Stimulated activated CD8-positive, alpha-beta memory T cell treated with anti-CD3 and anti-CD28 coated beads, Interleukin-7, amount 100 ng/mL, for 1 hour (primary cell): ENCODE measurements at places on chromosomes 13 and 19.

GRCh38 chr13:110713981-110714796, 689 bp downstream of the ING1 start:
- DNase-seq = no peak

DNA sequence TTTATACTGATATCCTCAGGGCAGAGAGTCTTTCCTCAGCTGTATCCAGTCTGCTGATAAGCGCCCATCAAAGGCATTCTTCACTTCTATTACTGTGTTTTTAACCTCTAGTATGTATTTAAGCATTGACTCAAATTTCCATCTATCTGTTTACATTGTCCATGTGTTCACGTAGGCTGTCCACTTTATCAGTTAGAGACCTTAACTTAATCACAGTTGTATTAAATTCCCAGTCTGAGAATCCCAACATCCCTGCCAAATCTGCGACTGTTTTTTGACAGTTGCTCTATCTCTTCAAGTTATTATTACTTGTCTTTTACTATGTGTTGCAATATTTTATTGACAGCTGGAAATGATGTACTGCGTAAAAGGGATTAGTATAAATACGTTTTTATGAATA, 1613.7 kb upstream of the MIR17HG start:
- DNase-seq = no peak

DNA sequence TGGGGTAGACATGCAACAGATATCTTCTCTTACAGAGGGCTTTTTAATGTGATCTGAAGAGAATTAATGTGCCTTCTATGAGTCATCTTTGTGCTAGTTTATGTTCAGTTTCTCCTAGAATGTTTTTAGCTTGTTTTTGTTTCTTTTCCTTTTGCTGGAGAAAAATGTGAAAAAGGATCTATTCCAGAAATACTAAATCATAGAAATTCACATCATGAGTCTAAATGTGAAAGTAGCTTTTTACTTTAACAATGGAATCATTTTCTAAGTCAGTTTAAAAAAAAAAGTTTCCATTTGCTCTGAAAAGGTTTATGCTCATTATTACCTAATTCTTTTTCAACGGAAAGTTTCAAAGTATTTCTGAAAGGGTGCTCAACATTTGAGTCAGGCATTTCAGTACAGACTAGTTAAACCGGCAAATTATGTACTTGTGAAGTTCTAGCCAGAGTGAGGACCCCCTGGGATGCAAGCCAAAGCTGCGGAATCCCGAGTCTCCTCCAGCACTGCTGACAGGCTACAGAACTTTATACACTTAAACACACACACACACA, 72.9 kb downstream of the SPATA13 start:
- DNase-seq = no peak

DNA sequence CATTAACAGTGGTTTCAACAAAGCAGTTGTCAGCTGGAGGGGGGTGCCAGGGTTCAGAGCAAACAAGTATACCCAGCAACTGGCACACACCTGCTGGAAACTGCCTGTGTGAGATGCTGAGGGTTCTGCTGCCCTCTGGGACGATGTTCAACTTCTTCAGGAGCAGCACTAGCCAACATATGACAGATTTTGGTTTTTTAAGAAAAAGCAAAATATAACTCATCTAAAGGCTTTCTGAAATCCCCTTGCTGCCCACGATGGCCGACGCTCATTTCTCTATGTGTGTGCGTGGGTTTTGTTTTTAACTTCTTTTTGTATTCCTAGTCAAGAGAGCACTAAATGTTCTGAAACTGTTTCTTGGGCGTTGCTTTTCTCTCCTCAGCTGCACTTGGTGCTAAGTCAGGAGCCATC, 79.9 kb downstream of the MRPL57 start:
- DNase-seq = no peak

DNA sequence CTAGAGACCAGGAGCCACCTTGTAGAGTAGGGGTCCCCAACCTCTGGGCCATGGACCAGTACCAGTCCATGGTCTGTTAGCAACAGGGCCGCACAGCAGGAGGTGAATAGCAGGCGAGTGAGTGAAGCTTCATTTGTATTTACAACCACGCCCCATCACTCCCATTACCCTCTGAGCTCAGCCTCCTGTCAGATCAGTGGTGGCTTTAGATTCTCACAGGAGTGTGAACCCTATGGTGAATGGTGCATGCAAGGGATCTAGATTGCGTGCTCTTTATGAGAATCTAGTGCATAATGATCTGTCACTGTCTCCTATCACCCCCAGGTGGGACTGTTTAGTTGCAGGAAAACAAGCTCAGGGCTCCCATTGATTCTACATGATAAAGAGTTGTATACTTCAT, 303.6 kb downstream of the KCNRG start:
- DNase-seq = no peak

- DNase-seq = no peak
These were observed at the start of gene RASGRP4 for GRCh38 chr19:38425810-38426466. TSS of gene RASGRP4 (minus strand) at chr19:38426219. CDS start at chr19:38426091, 128 bp downstream.

- no peak for DNase-seq
These were observed 11.8 kb downstream of the PGLS start for GRCh38 chr19:17522988-17523872.

- no peak for DNase-seq
These were observed 864.9 kb upstream of the PCDH20 start for GRCh38 chr13:62280590-62280989.

DNA sequence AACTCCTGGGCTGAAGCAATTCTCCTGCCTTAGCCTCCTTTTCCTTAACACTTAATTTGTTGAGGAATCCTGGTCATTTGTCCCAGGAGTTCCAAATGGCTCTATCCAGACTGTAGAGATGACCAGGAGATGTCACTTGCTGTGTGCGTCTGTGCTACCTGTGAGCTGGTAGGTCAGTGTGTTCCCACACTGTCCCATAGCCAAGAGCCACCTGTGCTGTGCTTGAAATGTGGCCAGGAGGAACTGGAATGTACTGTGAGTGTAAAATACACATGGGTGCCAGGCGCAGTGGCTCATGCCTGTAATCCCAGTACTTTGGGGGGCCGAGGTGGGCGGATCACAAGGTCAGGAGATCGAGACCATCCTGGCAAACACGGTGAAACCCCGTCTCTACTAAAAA, 29.4 kb upstream of the KDM4B start:
- no peak for DNase-seq

GRCh38 chr19:2625434-2625833, 77.1 kb downstream of the GNG7 start:
- DNase-seq = no peak

DNA sequence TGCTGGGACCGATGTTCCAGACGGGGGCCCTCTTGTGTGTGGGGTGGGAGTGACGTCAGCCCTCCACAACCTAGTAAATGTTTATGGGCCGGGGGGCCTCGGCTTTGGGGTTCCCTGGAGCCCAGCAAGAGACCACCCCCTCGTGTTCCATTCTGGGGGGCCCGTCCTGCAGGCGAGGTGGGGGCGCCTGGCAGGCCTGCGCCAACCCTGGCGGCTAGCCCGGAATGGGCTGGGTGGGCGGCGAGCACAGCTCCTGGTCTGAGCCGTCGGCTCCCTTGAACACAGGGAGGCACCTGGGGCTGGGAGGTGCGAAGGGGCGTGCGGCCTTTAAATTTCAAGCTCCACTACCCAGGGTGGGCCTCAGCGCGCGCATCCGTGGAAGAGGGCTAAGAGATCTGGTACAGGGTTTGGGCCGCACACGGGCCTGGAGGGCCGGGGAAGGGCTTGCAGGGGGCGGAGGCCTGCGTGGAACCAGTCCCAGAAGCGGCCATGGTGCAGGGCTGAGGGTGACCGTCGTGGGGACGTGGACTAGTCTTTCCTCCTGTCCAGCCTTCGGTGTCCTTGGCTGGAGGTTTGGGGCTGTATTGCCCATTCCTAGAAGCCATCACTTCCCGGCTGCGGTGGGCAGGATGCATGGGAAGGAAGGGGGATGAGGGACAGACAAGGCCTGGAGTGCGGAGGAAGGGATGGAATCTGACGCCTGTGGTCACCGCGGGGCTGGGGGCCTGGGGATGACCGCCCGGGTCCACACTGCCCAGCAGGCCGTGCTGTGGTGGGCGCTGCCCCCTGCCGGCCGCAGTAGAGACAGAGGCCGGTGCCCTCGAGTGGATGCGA, 11.4 kb downstream of the NDUFA11 start:
- DNase-seq = no peak

DNA sequence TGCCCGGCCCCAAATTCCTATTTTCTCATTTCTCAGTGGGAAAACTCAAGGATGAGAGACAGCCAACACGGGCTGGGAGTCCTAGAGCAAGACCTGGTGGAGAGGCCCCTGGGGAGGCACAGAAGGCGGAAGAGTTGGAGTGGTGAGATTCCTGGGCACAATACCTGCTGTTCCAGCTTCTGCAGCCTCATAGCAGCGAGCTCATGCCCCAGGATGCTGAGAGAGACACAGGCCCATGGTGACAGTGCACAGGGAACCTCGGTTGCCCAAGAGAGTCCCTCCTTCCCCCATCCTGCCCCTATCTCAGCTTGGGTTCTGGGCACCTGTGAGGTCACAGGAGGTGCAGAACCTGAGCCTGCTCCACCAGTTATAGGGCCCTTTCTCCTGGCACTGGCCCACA, 1.4 kb downstream of the TULP2 start:
- DNase-seq = no peak

DNA sequence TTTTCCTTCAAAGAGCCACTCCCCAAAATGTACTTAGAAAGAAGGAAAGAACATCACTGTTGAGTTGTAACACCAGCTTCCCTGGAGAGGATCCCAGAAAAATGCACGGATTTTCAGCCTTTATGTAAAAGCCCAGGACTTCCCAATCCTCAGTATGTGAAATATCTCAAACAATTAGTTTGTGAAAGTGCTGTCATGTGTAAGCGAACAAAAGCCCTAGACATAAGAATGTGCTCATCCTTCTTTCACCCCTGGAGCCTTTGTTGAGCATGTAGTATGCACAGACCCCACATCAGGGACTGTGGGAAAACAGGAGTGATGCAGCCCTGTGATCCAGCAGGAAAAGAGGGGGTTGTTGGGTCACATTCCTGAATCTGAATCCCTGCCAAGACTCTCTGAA, 441.4 kb upstream of the ZNF507 start:
- DNase-seq = no peak

DNA sequence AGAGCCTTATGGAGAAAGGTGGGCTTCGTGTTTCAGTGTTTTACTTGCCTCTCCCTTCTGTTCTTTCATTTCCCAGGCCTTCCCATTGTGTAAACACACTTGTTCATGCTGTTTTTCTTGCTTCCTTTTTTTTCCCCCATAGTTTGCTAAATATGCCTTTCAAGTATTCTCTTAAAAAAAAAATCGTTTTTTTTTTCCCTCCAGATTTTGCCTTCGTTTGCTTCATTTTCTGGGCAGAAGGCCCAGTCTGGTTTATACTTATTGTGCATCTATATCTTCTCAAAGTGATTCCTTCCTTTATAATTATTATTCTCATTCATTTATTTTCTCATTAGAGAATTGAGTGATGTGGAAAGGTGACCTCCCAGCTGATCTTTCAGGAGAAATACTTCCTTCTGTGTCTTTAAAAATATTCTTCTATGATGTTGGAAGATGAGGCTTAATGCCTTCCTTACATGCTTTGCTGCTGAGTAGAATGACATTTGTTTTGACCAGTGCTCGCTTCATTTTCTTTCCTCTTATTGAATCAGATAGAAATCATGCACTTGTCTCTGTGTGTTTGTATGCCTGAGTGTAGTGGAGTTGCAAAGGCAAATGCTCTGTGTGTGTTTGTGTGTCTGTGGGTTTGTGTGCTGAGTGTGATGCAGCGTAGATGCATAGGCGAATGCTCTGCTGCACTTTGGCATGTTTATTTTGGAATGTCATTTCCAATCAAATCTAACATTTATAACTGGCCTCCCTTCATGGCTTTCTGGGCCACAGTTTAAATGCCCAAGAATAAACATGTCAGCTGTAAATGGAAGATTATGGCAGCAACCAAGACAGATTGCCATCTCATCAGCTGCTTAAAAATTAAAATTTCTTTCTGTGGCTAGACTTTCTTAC, 591.4 kb downstream of the FGF9 start:
- no peak for DNase-seq

DNA sequence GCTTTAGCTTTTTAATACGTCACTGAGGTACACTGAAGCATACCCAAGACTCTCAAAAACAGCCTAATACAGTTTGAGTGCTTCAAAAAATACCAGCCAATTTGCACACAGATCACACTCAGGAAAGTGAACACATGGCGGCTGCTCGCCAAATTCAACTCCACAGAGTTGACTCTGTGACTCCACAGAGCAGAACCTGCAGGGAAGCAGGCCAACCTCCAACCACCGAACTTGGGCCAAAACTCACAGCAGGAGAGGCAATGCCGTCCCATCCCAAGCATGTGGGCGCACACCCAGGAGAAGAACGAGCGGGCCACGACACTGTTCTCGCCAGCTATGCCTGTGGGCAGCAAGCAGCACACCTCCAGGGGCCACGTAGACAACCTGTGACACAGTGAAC, 21.1 kb downstream of the ELL start:
- DNase-seq = no peak

GRCh38 chr19:41308450-41309179, 1.4 kb upstream of the CCDC97 start:
- DNase-seq = peak; percentile 98

DNA sequence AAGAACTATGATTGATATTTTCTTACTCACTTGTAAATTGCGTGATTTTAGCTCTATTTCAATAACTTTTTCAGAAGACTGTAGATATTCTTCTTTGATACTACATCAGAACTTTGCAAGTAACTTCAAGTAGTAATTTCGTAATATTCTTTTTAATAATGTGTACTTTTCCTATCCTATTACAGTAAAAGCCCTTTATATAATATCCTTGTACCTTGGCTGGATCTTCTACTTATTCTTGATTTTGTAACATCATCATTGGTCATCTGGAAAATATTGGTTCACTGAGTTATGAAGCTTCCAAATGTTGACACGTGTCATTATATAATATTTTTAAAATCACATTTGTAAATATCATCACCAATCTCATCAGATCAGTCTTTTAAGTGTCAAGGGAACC, 32.4 kb downstream of the POLR1D start:
- DNase-seq = no peak

- DNase-seq = no peak
These were observed 21.9 kb downstream of the ZNF473 start for GRCh38 chr19:50047671-50048070.

DNA sequence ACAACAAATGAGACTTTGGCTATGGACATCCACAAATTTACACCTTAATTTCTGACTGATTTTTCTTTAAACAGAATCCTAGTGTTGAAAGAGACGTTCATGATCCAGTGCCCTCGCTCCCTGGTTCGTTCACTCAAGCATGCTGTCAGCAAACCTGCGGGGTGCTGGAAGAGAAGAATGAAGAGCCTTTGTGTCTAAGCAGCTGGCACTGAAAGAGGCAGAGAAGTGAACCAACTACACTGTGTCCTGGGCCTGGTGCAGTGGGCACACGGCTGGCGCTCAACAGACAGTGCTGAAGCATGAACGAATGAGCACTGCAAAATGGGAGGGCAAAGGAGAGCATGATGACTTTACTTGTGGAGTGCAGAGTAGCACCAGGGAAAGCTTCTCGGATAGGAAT, 46.8 kb downstream of the MIPEP start:
- no peak for DNase-seq

- DNase-seq = no peak
These were observed 22.4 kb downstream of the AMER2 start for GRCh38 chr13:25149711-25150110.
